ENCODE measurements at places on chromosomes 3 and 15.

- peak; percentile 35 for DNase-seq
Observed at GRCh38 chr3:59185591-59186369, 136.0 kb upstream of the CFAP20DC start.

DNA sequence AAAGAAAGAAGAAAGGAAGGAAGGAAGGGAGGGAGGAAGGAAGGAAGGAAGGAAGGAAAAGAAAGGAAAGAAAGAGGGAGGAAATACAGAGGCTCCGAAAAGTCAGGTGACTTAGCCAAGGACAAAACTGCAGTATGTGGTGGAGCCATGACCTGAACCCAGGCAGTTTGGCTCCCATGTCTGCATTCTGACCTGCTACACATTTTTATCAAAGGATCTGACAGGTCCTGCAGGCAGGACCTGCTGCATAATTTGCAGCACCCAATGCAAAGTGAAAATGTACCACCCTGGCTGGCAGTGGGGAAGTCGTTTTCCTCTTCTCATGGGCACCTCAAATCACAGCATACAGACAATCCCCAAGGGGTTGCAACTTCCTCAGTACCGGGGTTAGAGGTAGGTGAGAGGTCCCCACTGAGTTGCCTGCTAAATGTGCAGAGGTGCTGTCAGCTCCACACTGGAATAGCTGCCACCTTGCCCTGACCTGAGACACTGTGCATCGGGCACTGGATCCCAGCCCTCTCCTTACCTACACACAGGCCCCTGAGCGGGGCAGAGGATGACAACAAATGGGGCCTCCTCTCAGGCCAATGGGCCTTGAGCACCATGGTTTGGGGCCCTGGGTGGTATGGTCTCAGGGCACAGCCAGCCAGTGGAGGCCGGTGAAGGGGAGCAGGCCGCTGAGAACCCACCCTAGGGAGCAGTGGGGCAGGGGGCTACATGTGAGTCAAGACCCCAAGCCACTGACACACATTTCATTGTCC, 175.1 kb downstream of the SHQ1 start:
- DNase-seq = no peak

- DNase-seq = no peak
Observed at GRCh38 chr3:46496746-46497555, 825 bp upstream of the RTP3 start.

- no peak for DNase-seq
Observed at GRCh38 chr3:193544289-193544688, 10.4 kb downstream of the ATP13A4 start.

Data from fibroblast of the aortic adventitia (primary cell).